ENCODE measurements at places on chromosomes 2 and 18.

DNA sequence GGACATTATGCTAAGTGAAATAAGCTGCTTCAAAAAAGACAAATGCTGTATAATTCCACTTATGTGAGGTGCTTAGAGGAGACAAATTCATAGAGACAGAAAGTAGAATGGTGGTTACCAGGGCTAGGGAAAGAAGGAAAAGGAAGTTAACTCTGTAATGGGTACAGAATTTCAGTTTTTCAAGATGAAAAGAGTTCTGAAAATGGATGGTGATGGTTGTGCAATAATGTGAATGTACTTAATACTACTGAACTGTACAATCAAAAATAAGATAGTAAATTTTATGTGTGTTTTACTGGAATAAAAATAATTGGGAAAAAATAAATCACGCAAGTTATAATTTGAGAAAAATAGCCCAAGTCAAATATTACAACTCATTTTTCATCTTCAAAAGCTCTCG lies 27.5 kb downstream of the ARHGAP25 start:
- peak; percentile 50 for DNase-seq

DNA sequence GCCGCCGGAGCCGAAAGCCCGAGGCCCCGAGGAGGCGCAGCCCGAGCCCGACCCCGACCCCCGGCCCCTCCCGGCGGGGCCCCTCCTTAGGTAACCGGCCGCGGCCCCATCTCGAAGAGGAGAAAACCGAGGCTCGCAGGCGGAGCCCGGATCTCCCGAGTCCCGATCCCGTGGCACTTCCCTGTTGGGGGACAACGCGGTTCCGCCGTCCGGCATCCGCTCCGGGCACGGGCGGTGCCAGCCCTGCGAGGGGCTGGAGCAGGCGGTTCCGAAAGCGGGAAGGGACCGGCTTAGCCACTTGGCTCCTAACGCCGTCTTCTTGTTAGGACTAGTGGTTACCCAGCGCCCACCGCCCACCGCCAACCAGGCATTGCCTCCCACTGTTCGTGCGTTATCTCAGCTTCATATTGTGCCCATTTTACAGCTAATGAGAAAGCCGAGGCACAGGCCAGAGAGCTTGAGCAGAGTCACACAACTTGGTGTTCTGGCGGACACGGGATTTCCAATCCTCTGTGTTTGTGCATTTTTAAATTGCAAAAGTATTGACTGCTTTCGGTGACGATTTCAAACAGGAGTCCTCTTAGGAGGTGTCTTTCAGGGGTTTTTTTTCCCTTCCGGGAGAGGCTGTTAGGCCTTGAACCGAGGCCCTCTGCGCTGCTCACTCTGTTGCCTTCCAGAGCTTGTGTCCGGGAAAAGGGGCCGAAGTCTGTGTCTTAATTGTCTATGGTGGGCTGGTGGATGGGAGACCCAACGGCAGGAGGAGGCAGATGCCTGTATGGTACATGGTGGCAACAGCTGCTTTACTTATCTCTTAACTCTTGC lies 562 bp downstream of the CENPA start:
- peak; percentile 40 for DNase-seq

- DNase-seq, result no peak
These were observed 35.6 kb downstream of the AP1S3 start for GRCh38 chr2:223801736-223802135.

- no peak for DNase-seq
These were observed 1.5 kb downstream of the TEX261 start for GRCh38 chr2:70992945-70993853.

DNA sequence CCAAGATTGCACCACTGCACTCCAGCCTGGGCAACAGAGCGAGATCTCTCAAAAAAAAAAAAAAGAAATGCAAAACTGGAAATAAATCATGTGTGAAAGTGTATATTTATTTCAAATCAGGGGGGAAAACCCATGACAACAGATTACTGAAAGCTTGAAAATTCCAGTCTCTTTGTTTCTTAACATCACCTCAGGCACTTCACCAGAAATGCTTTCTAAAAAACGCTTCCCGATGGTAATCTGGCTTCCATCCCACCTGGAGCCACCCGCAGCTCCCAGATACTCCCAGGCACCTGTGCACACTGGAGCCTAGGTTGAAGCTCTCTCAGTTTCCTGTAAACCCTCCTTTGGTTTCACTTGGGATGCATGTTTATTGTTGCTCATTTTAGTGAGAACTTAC lies 7.2 kb upstream of the ITGB6 start:
- peak; percentile 47 for DNase-seq

DNA sequence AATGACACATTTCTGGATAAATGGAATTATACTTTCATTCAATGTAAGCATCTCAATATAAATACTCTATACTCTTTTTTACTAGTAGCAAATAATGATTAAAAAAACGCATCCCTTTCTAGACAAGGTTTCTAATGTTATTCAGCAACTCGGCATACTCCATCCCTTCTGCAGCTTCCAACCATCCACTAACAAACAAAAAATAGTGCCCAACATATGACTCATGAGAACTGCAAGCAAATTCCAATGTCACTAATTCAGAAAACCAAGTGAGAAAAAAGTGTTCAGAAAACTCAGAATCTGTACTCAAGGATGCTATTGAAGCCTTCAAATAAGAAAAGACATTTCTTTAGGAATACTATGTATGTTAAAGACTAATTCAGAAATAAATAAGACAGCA lies 140.0 kb downstream of the BAZ2B start:
- no peak for DNase-seq

DNA sequence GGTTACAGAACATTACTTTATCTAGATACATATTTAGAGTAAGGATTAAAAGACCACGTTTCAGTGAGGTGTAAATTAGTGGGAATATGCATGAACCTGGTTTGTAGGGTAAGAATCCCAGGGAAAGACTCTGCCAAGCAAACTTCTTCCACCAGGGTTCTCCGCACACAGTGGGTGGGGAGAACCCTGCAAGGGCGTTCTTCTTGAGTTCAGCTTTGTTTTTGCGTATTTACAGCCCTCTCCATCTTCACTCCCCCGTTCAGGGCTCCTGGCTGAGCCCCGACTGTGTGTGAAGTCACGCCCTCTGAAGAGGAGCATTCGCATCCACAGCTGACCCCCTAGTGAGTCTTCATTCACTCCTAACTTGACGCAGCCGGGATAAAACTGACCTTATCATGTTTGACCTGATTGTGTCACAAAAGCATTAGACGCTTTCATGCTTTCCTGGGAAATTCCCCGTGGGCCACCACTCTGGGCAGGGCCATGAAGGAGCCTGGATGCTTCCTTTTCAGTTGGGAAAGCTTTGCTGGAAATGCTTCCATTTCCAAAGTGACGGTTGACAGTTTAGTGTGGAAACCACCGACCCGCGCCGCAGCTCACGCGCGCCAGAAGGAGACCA lies 1.0 kb downstream of the ALKAL2 start:
- DNase-seq, result peak; percentile 76

GRCh38 chr2:136149011-136149410 lies 31.1 kb upstream of the CXCR4 start:
- DNase-seq, result no peak

DNA sequence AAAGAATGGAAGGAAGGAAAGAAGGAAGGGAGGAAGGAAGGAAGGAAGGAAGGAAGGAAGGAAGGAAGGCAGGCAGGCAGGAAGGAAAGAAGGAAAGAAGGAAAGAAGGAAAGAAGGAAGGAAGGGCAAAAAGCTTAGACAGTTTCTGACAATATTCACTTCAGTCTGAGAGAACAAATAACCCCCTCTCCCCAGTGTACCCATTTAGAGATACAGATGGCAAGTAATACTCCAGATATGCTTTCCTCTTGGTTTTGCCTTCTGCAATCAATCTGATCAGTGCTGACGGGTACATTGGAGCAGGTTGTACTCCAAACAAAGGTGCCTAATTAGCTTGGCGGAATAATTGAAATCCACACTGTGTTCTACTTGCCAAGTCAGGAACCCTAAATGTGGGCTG lies 534.6 kb upstream of the TMEFF2 start:
- no peak for DNase-seq

DNA sequence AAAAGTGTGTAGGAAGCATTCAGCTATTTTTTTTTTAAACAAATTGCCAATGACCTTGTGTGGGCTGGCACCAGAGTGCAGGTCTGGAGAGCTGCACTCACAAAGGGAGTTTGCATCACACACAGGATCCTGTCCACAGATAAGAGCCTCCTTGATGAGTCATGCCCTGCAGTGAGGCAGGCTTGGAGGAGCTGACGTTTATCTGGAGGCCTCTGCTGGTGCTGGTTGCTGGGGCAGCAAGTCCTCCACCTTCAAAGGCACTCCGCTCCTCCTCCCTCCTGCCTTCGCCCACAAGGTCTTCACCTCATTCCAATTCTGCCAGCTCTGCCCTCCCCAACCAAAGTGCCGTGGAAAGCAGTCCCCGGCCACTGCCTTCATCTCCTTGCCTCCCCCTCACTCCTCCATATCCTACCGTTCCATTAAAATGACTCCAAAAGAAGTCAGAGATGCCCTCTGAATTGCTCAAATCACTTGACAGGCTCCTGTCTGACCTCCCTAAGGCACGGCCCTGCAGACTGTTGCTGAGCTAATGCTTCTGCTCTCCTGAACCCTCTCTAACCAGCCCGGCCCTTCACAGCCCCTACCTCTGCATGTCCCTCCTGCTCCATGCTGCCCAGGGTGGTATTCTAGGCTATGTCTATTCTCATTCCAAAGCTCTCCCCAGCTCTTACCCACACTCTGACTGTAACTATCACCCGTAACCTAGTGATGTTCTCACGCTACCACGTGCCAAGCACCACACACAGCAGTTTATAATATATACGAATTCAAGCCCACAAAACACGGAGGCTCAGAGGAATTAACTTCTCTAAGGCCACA lies 30.9 kb downstream of the LONRF2 start:
- DNase-seq, result peak; percentile 50

DNA sequence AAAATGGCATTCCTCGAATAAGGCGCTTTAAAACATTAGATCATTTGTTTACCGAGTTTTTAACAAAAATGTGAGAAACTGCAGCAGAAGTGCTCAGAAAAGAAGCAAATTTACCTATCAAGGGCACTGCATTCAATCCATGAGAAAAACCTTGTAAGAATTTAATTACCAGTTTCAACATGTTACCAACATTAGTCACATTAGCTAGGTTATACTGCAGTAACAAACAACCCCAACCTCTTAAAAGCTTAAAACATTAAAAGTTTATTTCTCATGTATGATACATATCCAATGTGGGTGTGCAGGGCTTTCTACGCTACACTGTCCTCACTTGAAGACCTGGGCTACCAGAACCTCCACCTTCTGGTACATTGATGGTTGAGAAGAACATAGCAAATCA lies 68.1 kb upstream of the CCBE1 start:
- no peak for DNase-seq

- no peak for DNase-seq
These were observed 161.0 kb upstream of the UNC80 start for GRCh38 chr2:209610631-209611030.

DNA sequence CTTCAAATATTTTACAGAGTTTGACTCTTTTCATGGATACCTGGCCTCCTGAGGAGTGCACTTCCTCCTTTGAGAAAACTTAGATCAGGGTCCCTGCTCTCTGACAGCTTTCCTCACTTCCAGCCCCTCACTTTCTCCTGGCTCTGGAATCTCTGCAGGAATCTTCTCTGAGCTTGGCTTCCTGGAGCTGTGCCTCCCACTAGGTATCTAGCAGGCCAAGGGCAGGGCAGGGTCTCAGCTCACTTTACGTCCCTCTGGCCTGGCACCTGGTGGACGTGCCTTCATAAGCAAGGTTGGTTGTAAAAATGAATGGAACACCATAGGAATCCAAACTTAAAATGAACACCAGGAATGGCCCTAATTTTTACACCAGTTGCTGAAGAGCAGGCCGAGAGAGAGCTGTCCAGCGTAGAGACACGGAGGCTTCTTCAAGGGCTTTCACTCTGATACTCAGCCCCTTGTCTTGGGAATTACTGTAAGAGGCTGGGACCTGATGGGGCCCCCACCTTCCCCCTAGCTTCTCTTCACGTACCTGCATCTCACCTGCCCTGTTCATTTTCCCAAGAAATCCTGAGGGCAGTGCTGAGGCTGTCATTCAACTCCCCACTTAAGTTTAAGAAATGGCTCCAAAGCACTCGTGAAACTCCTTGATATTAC lies 426.9 kb upstream of the ID2 start:
- no peak for DNase-seq

- no peak for DNase-seq
These were observed 18.0 kb upstream of the OLA1 start for GRCh38 chr2:174266288-174266687.

DNA sequence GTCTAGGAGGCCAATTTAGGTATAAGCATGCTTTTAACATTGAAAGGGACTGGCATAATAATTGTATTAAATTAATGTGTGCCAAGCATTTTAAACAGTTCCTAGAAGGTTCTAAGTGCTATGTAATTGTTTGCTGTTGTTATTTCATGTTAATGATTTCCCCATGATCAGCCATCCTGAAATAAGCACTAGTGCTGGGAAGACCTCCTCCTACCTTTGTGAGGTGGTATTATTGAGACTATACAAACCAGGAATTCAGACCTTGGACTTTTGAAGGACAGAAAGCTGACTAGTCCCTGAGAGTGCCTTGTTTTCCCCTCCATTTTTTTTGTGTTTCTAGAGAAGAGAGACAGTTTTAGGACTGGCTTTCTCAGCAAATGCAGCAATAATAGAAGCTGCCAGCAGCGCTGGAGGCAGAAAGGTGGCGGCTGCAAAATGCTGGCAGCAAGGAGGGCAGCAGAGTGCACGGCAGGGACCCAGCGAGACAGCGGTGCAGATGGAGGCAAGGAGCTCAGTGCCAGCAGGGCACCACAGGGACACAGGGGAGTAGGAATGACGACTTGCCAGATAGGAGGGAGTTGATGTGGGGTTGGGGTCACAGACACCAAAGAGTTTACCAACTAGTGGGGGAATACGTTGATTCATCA lies 25.3 kb downstream of the NABP1 start:
- no peak for DNase-seq

- DNase-seq, result no peak
These were observed 718.7 kb upstream of the SLC8A1 start for GRCh38 chr2:41170589-41170988.

- no peak for DNase-seq
These were observed 1.7 kb downstream of the CDK15 start for GRCh38 chr2:201808027-201808426.

GRCh38 chr2:5022061-5022460 lies 670.1 kb upstream of the SOX11 start:
- DNase-seq, result no peak

- DNase-seq, result no peak
These were observed 849 bp upstream of the VRK2 start for GRCh38 chr2:58045580-58046334.

DNA sequence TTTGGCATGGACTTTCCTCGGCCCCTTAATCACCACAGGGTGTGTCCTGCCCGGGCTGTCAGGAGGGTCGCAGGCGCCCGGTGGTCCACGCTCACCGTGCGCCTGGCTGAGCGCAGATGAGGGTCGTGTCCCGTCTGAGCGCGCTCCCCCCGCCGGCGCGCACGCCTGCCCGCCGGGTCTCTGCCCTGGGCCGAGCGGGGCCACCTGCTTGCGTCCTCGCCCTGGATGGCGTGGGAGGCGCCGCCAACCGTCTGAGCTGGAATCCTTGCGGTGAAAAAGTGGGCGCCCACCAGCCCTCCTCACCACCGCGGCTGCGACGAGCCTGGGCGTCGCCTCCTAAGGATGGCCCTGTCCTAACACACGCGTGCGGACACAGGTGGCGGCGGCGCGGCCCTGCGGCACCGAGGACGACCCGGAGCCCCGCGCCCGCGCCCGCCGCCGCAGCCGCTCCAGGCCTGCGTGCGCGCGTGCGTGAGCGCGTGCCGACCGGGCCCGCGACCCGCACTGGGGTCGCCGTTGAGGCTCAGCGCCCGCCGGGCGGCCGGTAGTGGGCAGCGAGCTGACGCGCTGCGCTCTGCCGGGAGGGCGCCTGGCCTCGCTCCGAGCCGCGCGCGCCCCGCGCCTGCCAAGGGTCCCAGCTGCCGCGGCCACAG lies 126.6 kb downstream of the ARHGEF4 start:
- no peak for DNase-seq

GRCh38 chr2:133674433-133675331 lies 106.4 kb upstream of the NCKAP5 start:
- no peak for DNase-seq

Measured in suppressor macrophage treated with lipopolysaccharide for 1 hour (primary cell).